ENCODE measurements at places on chromosomes 7 and 10.

DNA sequence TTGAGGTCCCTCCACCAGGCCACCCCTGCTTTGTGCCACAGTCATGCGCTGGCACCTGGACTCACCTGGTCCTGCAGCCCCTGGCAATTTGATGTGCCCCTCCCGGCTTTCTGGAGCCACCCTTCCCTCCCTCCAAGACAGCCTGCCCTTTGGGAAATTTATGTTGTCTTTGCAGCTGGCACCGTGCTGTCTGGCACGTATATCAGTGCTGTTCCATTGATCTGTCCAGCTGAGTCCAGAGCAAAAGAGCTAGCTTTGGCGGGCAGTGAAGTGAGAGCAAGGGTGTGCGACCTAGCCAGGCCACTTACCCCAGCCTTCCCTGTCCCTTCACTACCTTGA is 5.7 kb downstream of the RARRES2 start:
- DNase-seq = no peak

DNA sequence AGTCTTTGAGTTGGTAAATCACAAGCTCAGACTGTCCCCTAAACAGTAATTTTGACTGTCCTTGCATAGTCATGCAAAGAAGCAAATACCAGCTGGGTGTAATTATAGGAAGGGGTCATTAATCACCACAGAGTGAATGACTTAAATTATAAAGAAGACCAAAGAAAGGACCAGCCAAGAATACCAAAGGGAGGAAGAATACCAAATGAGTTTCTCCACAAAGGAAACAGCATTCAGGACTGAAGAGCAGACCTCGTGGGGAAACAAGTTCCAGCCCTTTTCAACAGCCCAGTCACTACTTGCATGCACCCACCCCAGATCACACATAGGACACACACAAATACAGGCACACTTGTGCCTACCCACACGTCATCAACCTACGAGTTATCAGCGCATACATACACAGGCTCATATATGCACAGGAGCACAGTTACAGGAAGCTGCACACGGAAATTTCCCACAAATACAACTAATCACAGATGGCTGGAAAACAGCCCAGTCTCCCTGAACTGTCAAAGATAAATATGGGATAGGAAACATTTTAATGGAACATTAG is 77.6 kb downstream of the DENND2A start:
- no peak for DNase-seq

- DNase-seq = no peak
These were observed 302.8 kb downstream of the PTPRN2 start for GRCh38 chr7:158284617-158285382.

- no peak for DNase-seq
These were observed 4.6 kb upstream of the LBX1 start for GRCh38 chr10:101233863-101234262.

DNA sequence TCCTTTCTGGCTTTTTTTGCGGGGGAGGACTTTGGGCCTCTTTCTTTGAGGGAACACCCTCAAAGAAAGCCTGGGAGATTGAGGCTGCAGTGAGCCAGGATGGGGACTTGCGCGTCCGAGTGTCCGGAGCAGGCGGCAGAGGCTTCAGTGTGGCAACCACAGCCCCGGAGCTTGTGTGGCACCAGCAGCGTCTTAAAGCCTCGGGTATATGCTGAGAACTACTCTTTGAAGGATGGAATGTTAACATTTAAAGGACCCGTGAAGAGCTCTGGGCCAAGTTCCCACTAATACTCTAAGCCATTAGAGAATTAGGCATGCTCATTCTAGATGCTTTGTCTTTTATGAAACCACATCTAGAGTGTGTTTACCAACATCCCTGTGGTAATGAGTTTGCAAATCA is 168.2 kb downstream of the SEPTIN7 start:
- DNase-seq = no peak

- DNase-seq = no peak
These were observed 7.0 kb upstream of the SPACDR start for GRCh38 chr7:100471021-100471420.

DNA sequence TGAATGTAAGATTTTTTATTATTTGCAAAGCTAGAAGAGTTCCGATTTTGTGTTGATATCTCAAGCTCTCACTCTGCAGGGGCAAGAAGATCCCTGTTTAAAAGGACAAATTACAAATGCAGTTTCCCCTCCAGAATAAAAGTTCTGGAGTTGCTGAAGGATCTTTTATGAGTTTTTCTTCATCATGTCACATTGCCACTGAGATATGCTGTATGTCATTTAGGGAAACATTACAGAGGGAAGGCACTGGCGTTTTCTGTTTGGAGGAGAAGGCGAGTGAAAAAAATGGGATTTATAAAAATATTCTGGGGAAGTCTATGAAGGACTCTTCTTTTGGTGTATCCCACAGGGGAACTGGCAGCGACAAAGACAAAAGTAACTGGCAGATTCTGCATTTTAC is 57.4 kb downstream of the POU6F2 start:
- DNase-seq = no peak

DNA sequence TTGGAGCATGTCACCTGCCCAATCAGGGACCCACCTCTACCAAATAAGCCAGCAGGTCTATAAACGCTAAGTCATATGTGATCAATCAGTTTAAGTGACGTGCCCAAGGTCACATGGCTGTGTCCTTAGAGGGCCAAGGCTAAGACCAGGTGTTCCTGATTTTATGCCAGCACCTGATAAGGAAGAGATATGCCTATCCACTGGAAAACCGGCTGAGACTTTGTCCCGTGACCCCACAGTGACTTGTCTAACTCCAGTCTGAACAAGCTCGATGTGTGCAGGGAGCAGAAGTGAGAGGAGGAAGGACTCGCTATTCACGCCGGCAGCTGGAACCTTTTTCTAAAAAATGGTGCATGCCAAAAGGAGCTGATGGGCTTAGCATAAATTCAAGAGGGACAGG is 57.0 kb downstream of the PRKAG2 start:
- DNase-seq = no peak

- no peak for DNase-seq
These were observed 166.5 kb downstream of the PPP1R3A start for GRCh38 chr7:113752289-113752688.

DNA sequence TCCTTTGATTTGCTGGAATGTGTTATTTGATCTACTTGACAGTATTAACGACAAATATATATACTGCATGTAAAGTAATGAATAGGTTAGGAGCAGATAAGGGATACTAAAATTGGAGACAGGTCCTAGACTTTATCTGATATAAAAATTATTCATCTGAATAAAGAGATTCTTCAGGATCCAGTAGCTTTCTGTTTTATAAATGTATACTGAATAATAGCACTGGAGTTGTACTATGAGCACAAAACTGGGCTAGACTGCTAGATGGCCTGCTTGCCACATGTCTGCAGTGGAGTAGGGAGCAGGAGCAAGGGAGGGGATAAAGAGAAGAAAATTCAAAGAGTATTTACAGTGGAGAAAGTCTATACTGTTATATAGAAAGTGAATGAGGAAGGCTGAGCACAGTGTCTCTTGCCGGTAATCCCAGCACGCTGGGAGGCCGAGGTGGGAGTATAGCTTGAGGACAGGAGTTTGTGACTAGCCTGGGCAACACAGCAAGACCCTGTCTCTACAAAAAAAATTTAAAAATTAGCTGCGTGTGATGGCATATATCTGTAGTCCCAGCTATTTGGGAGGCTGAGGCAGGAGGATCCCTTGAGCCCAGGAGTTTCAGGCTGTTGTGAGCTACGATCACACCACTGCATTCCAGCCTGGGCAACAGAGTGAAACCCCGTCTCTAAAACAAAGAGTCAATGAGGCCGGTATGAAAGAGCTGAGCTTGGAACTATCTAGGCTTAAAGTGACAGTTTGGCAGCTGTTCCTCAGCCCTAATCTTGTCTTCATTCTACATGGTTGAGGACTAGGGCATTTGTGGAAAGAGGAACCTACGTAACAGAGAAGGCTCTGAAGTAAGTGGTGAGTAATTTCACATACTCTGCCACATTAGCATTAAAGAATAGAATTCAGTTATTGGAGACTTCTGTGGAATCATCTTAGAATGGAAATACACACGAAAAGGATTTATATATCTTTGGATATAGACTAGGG is 41.8 kb downstream of the CD36 start:
- DNase-seq = no peak

GRCh38 chr10:123582084-123582989 is 83.8 kb upstream of the GPR26 start:
- DNase-seq = peak; percentile 20

GRCh38 chr7:151863386-151864079 is 13.4 kb downstream of the PRKAG2 start:
- DNase-seq = no peak

GRCh38 chr7:44914992-44915607 is 29.8 kb upstream of the PURB start:
- DNase-seq = peak; percentile 59

- DNase-seq = no peak
These were observed 12.7 kb downstream of the EBF3 start for GRCh38 chr10:129951101-129951969.

GRCh38 chr10:97399843-97400545 is 1.1 kb downstream of the RRP12 start:
- DNase-seq = no peak

DNA sequence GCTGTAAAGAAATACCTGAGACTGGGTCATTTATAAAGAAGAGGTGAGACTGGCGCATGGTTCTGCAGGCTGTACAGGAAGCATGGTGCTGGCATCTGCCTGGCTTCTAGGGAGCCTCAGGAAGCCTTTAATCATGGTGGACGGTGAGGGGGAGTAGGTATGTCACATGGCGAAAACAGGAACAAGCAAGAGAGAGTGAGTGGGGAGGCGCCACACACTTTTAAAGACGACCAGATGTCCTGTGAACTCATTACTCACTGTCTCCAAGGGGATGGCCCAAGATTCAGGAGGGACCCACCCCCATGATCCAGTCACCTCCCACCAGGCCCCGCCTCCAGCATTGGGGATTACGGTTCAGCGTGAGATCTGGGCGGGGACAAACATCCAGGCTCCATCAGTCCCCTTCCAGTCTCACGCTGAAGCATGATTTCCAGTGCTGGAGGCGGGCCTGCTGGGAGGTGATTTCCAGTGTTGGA is 3.2 kb downstream of the ZNF316 start:
- no peak for DNase-seq

DNA sequence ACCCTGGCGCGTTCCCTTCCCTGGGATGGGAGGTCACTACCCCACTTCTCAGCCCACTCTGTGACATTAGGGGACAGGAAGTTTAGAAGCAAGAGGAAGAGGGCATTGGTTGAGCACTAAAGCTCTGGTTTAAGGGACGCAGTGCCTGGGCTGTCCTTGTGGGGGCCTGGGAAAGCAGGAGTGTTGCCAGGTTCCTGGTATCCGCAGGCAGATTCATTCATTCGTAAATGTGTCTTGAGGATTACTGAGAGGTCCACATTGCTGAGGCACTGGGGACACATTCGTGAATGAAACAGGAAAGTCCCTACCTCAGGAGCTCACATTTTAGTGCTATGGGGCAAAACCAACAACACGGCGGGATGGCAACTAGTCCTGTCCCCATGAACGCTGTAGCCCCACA is 69.4 kb downstream of the COL13A1 start:
- no peak for DNase-seq

GRCh38 chr10:112338957-112339356 is 35.0 kb upstream of the ACSL5 start:
- no peak for DNase-seq

DNA sequence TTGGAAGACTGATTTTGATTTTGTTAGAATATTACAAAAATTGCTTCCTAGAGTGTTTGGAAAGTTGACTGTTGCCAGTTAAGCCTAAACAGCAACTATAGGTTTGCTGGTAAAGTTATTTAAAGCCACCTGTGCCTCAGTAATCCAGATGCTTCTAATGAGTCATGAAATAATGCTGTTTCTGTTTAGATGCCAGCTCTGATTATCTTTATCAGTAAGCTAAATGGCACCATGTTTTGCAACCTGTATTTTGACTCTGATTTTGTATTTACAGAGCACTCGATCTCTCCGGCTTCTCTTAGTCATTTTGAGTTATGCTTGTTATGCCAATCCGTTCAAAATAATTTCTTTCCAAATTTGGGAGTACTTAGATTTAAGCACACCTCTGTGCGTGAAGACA is 366.1 kb downstream of the EXOC4 start:
- DNase-seq = no peak

DNA sequence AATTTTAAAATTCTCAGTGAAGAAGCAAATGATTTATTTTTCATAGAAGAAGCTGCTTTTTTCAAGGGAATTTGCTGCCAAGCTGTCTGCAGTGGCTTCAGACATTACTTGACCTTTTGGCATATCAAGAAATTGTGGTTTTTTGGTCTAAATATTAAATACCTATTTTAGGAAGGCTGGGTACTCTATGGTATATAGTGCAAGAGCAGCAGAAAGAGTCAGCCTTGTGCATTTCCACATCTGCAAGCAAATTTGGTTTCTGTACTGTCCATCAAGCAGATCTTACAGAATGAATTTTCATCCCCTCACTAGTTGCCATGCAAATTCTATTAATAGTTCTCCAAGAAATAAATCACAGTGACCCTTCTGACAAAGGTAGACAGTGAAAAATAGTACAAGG is 222.0 kb downstream of the BICC1 start:
- DNase-seq = no peak

DNA sequence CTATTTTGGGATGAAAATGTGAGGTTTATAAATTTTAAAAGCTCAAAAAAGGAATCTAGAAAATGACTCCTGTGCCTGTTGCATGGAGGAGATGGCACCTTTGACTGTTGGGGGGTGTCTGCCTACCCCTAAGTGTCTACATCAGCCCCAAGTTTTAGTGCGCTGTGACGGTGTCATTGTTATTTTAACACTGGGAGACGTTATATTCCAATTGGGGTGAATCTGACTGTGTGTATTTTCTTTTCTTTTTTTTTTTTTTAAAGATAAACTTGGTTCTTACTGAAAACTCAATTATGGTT is 517 bp downstream of the SRGN start:
- no peak for DNase-seq

DNA sequence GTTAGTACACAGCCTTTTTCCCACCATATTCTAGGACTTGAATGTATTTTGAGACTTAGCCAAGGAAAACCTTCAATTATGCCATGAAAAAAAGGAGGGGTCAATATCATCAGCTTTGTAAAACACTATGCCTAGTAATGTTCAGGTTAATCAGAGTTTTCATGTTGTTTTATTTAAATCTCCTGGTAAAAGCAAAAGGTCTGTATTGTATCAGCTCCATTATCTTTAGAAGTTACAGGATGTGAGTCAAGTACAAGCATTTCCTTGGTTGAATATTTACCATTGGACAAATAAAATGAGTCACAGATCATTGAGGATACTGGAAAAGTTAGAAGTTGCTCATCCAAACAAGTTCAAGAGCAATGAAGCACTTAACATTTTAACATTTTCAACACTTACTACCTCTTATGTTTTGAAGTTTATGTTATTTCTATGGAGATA is 89.9 kb upstream of the CAPZA2 start:
- DNase-seq = no peak

- no peak for DNase-seq
These were observed 21.8 kb upstream of the LRRD1 start for GRCh38 chr7:92200791-92201190.

DNA sequence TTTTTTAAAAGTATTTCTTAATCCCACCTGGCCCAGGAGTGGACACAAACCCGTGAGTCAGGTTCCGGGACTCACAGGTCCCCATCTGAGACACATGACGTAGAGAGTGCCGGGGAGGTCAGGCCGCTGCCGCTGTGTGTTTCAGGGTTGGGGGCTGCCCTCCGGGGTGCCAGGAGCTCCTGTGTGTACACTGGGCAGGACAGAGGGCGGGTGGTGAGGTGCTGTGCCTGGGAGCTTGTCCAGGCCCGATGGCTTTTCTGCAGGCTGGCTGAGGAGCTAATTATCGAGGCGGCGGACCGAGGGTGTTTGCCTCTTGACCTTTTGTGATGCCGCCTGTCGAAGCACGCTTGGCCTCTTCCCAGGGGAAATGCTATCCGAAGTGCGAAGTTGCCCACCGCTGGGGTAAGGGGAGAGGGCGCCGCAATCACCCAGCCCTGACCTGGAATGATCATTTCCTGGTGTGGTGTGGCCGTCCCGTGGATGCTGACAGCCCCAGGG is 42.1 kb downstream of the FOXL3 start:
- no peak for DNase-seq
